A549 treated with Mapracorat at 1 μM for 4 hours (cell line): ENCODE measurements at places on chromosomes 1 and 21. TPM values are rescaled to one million over a fixed set of nuclear protein-coding genes. Genes with fewer than 3 reads are reported as not detected.

The RHBDL2 gene
- total RNA-seq: 1.6 to 2.8 TPM (median 1.8 TPM) in 5 replicates

The GNG4 gene
- 11.8 to 14.5 TPM (median 13.7 TPM) in 5 replicates for total RNA-seq

The DENND1B gene
- total RNA-seq: 2.2 to 3.3 TPM (median 2.4 TPM) in 5 replicates

The BNIPL gene
- 0.06 to 0.30 TPM (median 0.15 TPM) in 5 replicates for total RNA-seq

The ACTRT2 gene
- total RNA-seq: not detected in 5 replicates
